ENCODE measurements at places on chromosomes 6 and 20. TPM values are rescaled to one million over a fixed set of nuclear protein-coding genes. Genes with fewer than 3 reads are reported as not detected.

Gene VSX1
- not detected for total RNA-seq

Gene NKX2-4
- not detected for total RNA-seq

Gene RFX6
- not detected for total RNA-seq

Gene CALHM6
- 0.83 TPM for total RNA-seq

Gene BTNL2
- total RNA-seq = not detected

Gene MRPL14
- total RNA-seq = 43.7 TPM

Gene DEFB124
- not detected for total RNA-seq

Gene CCN6
- total RNA-seq = not detected

Gene CYP39A1
- total RNA-seq = not detected

Gene KHDC1
- total RNA-seq = 1.7 TPM

Gene TP53TG5
- not detected for total RNA-seq

Gene CLVS2
- not detected for total RNA-seq

Gene MAFB
- not detected for total RNA-seq

Gene GTSF1L
- not detected for total RNA-seq

Gene LRRC1
- 6.1 TPM for total RNA-seq

Measured in IMR-90 (cell line).